ENCODE measurements at places on chromosomes 7 and 10.

DNA sequence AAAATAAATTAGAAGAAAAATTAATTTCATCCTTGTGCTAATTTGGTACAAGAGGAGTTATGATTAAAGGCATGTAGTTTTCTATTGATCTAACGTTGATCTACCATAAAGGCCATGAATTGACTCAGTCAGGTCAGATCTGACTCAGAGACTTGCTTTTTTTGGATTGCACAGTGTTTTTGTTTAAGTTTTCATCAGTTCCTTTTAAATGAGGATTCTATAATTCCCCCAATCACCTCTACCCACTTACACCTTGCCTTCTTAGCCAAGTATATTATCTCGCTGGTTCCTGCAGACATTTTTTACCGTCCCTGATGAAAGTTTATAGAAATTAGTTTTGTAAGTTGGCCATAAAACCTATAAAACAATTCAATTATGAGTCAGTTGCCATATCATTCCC lies 132.4 kb upstream of the PALS2 start:
- peak; percentile 1 for DNase-seq

- DNase-seq, result no peak
Measured at GRCh38 chr10:13769946-13770345, 183.2 kb downstream of the PRPF18 start.

GRCh38 chr10:12418000-12418399 lies 68.7 kb downstream of the CAMK1D start:
- peak; percentile 36 for DNase-seq

GRCh38 chr7:115387137-115387536 lies 465.2 kb downstream of the MDFIC start:
- DNase-seq, result no peak

DNA sequence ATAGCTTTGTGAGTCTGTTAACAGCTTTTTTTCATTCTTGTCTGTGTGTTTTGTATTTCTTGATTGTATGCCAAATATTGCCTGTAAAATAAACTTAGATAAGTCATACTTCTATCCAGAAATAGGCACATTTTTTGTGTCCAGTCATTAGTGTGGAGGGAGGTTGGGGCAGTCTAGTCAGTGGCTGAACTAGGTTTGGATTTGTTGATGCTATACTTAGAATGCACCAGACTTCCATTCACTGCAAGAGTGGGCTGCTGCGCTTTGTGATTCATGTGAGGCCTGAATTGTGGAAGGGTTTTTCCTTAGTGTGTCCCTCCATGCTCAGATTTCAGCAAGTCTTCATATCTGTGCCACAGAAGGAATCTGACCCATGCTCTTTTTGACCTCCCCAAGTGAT lies 50.0 kb downstream of the TRUB1 start:
- peak; percentile 76 for DNase-seq

DNA sequence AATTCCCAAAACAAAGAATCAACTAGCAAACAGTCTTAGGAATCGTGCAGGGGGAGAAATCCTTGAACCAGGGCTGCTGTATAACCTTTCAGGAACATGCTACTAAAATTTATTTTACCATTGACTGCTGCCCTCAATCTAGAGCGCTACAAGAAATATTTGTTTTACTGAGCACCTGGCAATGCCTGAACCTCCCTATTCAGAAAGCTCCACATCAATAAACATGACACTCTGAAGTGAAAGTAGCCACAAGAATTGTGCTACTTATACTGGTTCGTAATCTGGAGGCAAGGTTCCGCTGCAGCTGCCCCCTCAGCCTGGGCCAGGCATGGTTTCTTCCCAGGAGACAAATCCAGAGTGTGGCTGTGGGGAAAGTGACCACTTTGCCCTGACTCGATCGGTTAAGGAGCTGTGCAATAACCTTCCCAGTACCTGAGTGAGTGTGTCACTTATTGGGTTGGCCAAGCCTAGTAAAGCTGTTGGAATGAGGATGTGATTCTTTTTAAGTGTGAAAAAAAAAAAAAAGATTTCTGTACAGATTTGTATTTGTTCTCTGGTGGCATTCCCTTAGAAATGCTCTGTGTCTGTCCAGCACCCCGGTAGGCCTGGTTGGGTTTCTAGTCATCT lies 7.7 kb downstream of the VWA2 start:
- no peak for DNase-seq

GRCh38 chr10:15345450-15345849 lies 25.6 kb downstream of the FAM171A1 start:
- no peak for DNase-seq

- no peak for DNase-seq
Measured at GRCh38 chr10:127314797-127315196, 118.4 kb upstream of the INSYN2A start.

DNA sequence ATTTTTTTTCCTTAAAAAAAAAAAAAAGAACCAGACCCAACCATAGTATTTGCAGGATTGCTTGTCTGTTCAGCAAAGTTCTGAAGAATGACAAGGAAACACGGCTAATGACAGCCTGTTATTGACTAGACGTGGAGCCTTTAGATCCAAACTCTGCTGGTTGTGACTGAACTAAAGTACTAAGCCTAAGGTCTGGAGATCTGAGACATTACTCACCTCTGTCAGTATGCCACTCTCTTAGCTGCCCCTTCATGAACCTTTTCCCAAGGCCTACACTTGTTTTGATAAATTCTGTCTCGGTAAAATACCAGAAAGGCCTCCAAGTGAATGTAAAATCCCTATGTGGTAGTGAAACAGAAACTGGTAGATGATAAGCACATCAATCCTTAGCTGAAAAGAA lies 101.0 kb downstream of the CABCOCO1 start:
- DNase-seq, result no peak

DNA sequence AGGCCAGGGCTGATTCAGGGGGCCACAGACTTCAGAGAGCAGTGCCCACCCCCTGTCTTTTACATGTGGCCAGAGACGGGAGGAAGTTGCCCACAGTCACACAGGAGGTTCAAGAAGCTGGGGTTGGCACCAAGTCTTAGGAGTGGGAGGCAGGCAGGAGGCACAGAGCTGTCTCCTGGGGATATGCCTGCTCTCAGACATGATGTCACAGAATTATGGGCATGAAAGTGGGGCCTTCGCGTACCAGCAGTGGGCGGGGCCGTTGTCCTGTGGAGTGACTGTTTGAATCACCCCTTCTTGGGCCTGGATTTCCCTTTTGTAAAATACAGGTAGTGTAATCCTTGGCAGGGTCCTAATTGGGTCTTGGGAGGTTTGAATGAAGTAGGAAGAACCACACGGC lies 81.2 kb upstream of the PPIF start:
- peak; percentile 20 for DNase-seq

DNA sequence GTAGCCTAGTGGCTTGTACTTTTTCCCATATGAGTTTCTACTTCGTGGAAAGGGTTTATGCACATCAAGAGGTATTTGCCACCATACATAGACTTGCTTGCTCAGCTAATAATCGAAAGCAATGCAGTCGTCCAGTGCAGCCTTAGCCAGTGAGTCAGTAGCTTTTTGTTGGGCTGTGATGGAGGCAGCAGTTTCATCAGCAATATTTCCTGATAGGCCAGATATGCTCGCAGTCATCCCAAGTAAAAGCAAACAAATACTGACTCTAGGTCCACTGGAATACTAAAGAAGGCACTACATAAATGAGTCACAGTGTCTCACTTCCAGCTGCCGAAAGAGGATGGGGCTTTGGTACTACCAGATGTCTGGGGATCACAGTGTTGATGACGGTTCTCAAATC lies 2.1 kb upstream of the BNIP3 start:
- peak; percentile 92 for DNase-seq

- no peak for DNase-seq
Measured at GRCh38 chr7:584820-585219, 65.2 kb upstream of the PDGFA start.

GRCh38 chr10:122176232-122177213 lies 94.6 kb upstream of the BTBD16 start:
- DNase-seq, result no peak

GRCh38 chr10:119209035-119209735 lies 1.8 kb downstream of the GRK5 start:
- DNase-seq, result peak; percentile 69

GRCh38 chr10:130961506-130962239 lies 349.8 kb downstream of the TCERG1L start:
- DNase-seq, result no peak

DNA sequence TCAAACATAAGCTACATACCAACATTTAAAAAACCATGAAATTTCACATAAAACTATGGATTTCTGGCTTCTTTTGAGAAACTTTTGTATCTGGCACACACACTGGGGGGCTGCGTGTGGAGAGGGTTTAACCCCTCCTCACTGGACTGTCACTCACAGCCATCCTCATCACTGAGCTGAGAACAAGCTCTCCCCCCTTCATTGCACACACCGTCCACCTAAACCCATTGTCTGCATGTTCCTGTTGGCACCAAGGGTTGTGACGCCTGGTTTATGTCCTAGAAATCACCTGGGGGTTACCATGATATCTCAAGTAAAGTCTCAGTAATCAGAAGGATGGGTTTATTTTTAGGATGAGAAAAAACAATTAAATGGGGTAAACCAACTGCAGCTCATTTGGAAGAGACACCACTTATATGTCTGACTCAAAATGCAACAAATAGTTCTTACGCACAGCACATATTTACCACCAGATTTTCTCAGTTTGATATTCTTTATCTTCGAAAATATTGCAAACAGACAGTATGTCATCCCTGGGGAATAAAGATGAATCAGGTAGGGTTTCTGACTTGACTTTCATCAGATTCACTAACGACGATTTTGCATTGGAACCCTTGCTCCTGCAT lies 218.5 kb upstream of the KLF6 start:
- no peak for DNase-seq

GRCh38 chr10:70660722-70661121 lies 11.6 kb upstream of the ADAMTS14 start:
- DNase-seq, result no peak

DNA sequence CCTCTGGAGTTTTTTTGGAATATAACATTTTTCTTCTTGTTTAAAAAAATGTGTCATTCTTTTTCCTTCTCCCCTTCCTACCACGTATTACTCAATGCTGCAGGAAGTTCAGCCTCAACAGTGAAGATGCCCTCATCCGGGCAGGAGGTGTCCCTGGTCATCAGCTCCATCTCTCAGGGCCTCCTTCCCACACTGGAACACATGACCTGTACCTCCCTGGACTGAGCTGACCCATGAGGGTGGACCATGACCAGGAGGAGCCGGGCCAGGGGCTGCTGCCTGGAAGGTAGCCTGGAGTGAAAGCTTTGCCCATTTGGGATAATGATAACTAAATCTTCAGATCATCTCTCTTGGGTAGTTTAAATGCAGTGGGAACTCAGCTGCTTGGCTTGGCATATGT lies 316.5 kb upstream of the ZMIZ1 start:
- DNase-seq, result no peak

DNA sequence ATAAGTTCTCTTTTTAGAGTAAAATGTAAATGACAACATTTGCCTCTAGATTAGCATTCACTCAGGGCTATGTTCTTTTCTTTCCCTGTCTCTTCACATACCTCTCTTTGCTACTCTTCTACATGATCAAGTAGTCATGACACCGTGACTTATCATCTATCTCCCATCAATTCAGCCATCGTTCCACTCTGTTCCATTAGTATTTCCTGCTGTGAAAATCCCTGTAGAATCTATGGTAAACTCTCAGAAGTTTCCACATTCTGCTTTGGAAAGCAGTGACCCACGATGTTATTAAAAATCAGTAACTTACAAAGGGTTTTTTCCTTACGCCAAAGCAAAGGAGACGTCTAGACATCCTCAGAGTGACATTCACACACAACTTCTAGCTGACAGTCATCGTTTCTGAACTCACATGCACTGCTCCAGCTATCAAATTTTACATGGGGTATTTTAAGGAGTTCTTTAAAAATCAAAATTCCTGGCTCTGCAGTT lies 135.6 kb downstream of the SEMA3C start:
- DNase-seq, result no peak

- no peak for DNase-seq
Measured at GRCh38 chr10:31073996-31074721, 42.5 kb upstream of the ZNF438 start.

GRCh38 chr7:726854-727103 lies 280 bp downstream of the DNAAF5 start:
- no peak for DNase-seq

DNA sequence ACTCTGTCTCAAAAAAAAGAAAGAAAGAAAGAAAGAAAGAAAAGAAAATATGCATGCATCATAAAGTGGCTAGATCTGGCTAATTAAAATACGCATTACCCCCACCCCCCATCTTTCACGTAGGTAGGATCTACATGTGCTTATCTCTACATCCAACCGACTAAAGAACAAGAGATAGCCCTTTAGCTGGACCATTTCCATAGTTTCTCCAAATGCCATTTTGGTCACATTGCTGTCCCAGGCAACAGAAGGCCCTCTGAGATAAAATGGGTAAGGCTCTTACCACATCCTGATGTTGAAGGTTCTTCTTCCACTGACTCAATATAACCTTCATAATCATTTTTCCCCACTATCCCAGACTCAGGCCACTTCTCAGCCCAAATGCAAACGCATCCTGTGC lies 31.5 kb downstream of the PIK3AP1 start:
- no peak for DNase-seq

- DNase-seq, result no peak
Measured at GRCh38 chr7:139989366-139990141, 73.2 kb downstream of the PARP12 start.

- DNase-seq, result no peak
Measured at GRCh38 chr7:98091061-98091460, 15.6 kb upstream of the LMTK2 start.

GRCh38 chr7:100540073-100540723 lies 1.2 kb downstream of the AGFG2 start:
- no peak for DNase-seq

DNA sequence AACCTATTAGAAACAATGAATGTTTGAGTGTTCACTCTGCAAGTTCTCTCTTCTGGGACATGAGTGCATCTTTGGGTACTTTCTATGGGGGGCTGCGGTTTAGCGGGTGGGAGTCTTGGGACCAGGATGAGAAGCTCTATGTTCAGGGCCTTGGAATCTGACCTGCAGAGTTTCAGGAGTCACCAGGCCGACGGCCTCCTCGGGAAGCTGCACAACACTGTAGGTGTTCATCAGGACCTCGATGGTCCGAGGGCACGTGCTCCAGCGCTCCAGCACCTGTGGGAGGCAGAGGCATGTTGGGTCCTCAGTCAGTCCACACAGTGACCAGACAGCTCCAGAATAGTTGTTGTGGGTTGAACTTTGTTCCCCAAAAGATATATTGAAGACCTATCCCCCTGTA lies 8.9 kb upstream of the GBX1 start:
- no peak for DNase-seq

DNA sequence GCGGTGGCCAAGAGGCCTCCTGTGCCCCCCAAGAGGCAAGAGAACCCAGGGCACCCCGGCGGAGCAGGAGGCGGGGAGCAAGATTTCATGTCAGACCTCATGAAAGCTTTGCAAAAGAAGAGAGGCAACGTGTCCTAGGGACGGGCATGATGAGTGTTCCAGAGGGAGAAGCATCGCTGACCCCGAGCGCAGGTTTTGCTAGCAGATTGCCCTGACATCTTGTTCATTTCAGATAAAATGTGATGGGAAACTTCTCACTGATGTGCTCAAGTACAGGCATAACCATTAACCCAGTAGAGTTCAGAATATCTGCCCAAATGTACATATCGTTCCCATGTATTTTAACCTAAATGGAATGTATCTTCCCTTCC lies 129.2 kb downstream of the APBB1IP start:
- DNase-seq, result no peak

GRCh38 chr10:100374200-100374655 lies 27.2 kb downstream of the SCD start:
- DNase-seq, result peak; percentile 29

Measured in astrocyte of the spinal cord (primary cell).